ENCODE measurements at places on chromosomes 1 and 21. TPM values are rescaled to one million over a fixed set of nuclear protein-coding genes. Genes with fewer than 3 reads are reported as not detected.
A peak's percentile ranks its signal among the peaks of the same experiment; 100 is the strongest.

DNA sequence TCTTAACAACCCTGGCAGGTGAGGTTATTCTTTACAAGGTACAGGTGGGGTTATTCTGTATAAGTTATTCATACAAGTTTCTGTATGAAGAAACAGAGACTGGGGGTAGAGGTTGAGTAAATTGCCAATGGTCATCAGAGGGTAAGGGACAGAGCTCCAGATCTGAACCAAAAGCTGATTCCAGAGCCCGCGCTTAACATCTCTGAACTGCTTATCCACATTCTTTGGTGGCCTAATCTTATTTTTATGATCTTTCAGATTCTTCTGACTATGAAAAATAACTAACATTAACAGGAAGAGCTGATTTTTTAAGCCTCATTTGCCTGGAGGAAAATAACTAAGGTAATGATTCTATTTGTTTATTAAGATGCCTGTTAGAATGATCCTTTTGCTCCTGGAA is 63.9 kb upstream of the BARHL2 start:
- no peak for DNase-seq

DNA sequence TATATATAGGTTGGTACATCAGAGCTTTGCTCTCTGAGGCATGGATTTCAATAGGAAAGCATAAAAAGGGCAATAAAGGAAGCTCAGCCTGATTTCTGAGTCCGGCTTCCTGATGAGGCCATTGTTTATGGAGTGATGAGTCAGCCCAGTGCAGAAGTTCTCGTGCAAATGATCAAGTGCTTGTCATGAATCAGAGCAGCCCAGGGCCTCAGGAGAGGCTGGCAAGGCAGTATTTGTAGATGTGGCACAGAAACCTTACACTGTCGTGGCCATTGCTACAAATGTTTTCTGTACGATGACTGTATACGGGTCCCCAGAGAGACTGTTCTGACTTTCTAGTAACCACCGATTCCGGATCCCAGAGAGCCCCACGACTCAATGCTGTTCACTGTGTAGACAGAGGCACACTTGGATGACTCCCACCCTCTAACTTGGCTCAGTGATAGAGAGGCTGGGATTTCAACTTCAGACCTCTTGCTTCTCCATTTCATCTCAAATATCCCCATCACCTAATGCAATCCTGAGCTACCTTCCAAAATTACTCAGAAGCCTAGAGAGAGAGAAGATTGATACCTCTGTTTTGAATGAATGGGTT is 26.8 kb downstream of the UMODL1 start:
- DNase-seq, result peak; percentile 99

DNA sequence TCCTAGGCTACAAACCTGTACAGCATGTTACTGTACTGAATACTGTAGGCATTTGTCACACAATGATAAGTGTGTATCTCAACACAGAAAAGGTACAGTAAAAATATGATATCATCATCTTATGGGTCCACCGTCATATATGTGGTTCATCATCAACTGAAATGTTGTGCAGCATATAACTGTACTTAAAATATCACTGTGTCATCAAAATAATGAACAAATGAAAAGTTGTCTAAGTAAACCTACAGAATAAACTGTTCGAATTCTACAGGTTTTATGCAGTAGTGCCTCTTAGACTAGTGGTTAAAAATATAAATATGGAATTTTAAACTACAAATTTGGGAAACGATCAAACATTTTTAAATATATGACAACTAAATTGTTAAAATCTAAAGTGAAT is 328.8 kb downstream of the KCTD3 start:
- DNase-seq, result no peak

The MYOC gene
- not detected for total RNA-seq

DNA sequence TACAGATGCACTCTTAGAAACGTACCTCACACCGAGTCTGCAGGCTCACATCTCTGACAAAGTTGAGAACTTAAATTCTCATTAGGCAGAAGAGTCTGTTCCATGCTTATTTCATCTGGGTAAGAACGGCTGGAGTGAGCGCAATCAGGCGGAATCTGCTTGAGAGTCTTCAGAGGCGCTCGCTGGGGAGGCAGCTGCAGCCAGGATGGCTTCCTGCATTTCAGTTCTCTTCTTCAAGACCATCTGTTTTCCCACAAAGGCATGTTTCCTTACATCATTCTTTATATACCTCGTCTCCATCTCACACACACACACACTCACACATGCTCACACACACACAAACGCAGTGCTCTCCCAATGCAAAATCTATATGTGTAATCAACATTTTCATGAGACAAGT is 497.1 kb downstream of the AJAP1 start:
- no peak for DNase-seq

- no peak for DNase-seq
Observed at GRCh38 chr21:29711236-29711635, 228.6 kb downstream of the GRIK1 start.

The PDC gene
- total RNA-seq, result not detected

GRCh38 chr21:44711327-44712202 is at the start of gene TSPEAR:
Gene TSPEAR, minus strand, starts transcription at chr21:44711572. Its CDS starts 58 bp downstream, at chr21:44711514.
- peak; percentile 79 for DNase-seq

GRCh38 chr1:56345831-56346230 is 233.5 kb downstream of the PLPP3 start:
- DNase-seq, result no peak

The SMCP gene
- total RNA-seq, result not detected

GRCh38 chr1:107009281-107009680 is 47.2 kb upstream of the PRMT6 start:
- no peak for DNase-seq

The AGT gene
- total RNA-seq, result 1.5 TPM

GRCh38 chr1:200490183-200490582 is 80.3 kb upstream of the ZNF281 start:
- no peak for DNase-seq

DNA sequence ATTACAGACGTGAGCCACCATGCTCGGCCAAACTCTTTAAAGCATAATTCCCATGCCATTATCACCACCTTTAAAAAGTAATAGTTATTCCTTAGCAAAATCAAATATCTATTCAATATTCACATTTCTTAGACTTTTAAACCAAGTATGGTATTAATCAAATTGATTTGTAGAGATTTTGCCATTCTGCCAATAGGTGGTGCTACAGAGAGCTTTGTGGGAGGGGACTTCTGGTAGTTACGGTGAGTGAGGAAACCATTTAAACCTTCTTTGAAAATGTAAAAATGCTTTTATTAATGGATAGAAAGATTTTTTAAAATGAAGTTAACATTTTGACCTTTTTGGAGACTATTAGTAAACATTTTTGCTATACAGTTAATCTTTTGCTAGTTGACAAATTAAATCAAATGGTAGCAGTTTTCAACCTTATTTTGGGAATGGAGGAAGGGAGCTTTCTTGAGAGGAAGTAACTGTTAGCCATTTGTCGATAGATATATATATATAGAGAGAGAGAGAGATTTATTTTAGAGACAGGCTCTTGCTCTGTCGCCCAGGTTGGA is 19.3 kb downstream of the IARS2 start:
- DNase-seq, result no peak

DNA sequence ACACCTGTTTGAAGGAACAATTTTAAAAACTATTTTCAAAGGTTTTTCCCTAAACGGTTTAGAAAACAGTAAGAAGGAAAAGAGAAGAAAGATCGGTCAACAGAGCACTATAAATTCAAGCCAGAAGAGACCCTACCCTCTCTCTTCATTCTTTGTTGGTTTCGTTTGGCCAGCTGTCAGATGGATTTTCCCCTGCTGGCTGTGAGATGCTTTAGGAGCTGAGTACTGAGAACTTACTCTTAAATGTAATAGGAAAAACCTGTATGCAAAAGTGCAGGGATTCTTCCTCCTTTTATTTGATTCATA is 1.3 kb upstream of the TXNIP start:
- DNase-seq, result no peak

- no peak for DNase-seq
Observed at GRCh38 chr1:70916034-70916427, 131.6 kb downstream of the PTGER3 start.

The BACE2 gene
- 85.2 TPM for total RNA-seq

- DNase-seq, result no peak
Observed at GRCh38 chr1:233677690-233678354, 63.9 kb downstream of the KCNK1 start.

DNA sequence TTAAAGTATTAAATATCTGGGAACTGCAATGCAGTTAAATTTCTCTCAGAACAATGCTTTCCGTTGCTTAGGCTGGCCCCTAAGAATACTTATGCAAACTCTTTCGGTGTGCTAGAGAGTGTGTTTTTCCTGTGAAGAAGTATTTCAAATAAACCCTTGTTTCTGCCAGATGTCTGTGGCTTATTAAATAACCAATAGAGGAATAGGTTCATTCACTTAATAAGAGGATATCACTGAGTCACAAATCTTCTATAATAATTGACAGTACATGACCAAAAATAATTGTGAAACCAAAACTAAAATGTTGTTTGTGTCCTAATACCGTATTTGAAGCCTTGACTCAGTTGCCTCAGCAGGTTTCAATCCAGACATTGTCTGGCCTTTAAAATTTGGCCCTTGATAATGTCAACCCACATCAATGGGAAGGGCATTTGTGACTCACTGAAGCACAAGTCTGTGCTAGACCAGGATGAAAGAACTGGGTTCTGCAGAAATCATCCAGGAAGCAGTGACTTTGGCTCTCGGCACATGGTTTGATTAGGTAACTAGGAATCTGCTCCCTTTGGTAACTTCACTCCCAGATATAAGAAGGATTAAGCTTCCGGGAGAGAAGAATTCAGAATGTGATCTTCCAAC is 104.2 kb upstream of the BARHL2 start:
- DNase-seq, result no peak

Data from osteoblast (primary cell).